ENCODE measurements at places on chromosomes 11 and 22.

DNA sequence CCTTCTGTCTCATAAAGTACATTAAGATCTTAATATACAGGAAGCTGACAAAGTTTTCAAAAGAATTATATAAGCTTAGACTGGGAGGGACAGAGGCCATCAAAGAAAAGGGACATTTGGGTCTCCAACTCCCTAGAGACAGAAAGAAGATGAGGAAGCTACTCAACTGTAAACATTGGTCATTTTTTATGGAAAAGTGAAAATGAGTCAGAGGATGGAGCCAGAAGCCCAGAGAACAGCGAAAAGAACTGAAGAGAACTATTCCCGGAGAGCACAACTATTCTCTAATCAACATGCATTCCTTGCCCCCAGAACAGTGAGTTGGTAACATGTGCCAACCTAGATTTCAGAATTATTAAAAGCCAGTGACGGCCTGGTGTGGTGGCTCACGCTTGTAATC, 779.3 kb downstream of the DLG2 start:
- no peak for DNase-seq

GRCh38 chr11:68038718-68039525, at the start of gene TCIRG1:
Gene TCIRG1 (plus strand): TSS chr11:68039025. CDS start chr11:68041272, 2,247 bp downstream.
- peak; percentile 86 for DNase-seq

GRCh38 chr22:36029406-36029755, 757 bp upstream of the RBFOX2 start:
- DNase-seq, result no peak

- no peak for DNase-seq
Measured at GRCh38 chr11:131449036-131450019, 78.9 kb downstream of the NTM start.

GRCh38 chr11:130498181-130498580, 49.7 kb downstream of the ADAMTS15 start:
- DNase-seq, result no peak

- DNase-seq, result peak; percentile 52
Measured at GRCh38 chr11:33753304-33753967, 17.2 kb upstream of the CD59 start.

DNA sequence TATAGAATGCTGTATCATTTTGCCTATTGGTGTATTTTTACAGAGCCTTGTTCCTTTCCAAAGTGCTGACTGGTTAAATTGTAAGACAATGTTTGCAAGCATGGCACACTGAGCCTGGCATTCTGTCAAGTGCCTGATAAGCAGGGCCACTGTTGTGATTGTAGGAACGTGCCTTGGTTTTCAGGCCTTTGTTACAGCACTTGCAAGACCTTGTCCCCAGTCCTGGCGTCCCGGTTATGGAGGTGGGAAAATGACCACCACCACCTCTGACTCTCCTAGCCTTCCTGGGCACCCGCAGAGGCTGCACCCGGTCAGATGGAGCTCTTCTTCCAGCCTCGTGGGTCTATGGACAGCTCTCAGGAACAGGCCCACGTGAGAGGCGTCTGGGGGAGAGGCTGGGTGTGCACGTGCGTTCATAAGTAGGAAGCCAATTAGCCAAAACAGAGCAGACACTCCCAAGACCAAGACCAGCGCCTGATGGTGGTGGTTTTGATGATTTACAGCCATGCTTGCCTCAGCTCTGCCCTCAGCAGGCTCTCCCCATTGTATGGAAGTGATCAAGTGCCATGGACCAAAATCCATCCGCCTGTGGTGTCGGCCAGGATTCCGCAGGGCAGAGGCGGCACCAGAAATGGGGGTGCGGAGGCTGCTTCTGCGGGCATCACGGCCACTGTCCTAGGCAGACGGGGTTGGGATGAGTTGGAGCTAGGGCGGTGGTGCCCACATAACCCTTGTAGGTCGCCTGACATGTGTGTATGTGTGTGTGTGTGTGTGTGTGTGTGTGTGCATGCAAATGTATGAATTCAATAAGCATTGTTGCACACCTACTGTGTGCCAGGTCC, 89.8 kb downstream of the RTL6 start:
- DNase-seq, result no peak

DNA sequence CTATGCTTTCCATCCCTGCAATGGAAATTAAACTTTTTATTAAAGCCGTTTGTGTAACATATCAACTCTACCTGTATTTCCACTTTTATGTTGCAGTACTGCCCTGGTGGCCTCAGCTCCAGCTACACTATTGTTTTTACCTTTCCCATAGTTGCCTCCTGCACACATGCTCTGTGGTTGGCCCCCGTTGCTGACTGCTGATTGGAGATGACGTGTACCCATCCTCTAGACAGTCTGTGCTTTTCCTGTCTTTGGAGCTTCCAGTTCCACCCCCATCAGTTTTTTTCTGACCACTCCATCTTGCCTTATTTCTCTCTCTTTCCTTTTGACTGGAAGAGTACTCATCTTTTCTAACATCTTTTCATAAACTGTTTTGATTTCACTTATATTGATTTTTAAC, 123.8 kb downstream of the TEAD1 start:
- no peak for DNase-seq

- DNase-seq, result no peak
Measured at GRCh38 chr22:30088468-30088867, 8.2 kb downstream of the HORMAD2 start.

GRCh38 chr11:121958971-121959325, 157.1 kb downstream of the BLID start:
- DNase-seq, result no peak

- no peak for DNase-seq
Measured at GRCh38 chr11:117524468-117525183, 197.0 kb downstream of the CEP164 start.

DNA sequence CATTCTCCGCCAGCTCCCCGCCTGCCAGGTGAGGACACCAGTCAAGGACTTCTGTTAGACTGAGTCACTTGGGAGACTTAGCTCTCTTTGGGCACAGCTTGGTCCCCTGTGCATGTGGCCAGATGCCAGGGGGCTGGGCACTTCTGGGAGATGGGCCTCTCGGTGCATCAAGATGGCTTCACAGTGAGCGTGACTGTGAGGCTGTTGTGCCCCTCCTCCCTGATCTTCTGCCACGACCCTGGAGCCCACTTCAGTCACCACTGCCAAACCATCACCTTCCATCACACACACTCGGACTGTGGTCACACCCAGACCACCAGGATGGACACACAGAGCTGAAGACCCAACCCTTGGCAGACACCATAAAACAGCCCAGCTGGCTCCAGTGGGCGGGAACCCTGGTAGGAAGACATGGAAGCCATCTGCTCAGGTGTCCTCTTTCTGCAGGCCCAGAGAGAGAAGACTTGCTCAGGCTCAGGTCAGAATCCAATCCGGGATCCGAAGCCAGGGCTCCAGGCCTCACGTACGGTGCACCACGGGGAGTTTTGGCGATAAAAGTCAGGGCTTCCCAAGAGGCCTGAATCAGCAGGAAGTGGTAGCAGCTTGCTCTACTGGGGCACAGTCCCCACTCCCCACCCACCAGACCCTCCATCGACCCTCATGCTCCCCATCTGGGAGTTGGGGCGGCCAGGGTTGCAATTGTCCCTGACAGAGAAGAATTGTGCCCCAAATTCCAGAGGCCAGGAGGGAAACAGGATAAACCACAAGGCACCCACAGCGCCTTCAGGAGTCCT, 29.8 kb upstream of the CD5 start:
- no peak for DNase-seq

GRCh38 chr22:19691721-19692341, 22.5 kb upstream of the SEPTIN5 start:
- no peak for DNase-seq

- DNase-seq, result no peak
Measured at GRCh38 chr11:11733246-11733747, 108.5 kb upstream of the USP47 start.

DNA sequence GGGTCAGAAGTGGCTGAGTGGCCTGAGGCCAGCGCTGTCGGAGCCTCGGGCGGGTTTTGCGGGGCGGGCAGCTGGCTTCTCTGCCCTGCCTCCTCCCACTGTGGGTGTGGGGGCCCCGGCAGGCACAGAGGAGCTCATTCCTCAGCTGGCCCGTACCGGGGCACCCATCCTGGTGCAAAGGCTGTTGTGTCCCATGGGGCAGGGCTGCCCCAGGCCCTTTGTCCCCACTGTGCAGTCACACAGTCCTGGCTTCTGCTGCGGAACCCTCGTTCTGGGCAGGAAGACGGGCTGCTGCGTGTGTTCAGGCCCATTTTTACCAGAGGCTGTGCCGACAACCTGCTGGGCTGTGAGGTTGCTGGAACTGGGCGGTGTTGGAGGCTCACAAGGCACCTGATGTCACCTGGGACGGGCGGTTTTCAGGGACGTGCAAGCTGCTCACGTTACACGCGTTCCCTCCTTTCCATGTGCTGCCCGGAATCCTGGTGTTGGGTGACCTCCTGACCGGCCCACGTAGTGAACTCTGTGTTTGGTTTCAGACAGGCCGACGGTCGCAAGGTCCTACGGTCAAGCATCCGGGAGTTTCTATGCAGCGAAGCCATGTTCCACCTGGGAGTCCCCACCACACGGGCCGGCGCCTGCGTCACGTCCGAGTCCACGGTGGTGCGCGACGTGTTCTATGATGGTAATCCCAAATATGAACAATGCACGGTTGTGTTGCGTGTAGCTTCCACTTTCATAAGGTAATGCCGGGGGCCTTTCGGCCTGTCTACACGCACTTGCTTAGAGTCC, 5.2 kb downstream of the SELENOO start:
- no peak for DNase-seq

GRCh38 chr11:2531277-2531986, 86.6 kb downstream of the KCNQ1 start:
- DNase-seq, result peak; percentile 40

GRCh38 chr11:57648801-57649735, 644 bp downstream of the YPEL4 start:
- no peak for DNase-seq

GRCh38 chr11:65912845-65913244, 6.0 kb downstream of the C11orf68 start:
- no peak for DNase-seq

DNA sequence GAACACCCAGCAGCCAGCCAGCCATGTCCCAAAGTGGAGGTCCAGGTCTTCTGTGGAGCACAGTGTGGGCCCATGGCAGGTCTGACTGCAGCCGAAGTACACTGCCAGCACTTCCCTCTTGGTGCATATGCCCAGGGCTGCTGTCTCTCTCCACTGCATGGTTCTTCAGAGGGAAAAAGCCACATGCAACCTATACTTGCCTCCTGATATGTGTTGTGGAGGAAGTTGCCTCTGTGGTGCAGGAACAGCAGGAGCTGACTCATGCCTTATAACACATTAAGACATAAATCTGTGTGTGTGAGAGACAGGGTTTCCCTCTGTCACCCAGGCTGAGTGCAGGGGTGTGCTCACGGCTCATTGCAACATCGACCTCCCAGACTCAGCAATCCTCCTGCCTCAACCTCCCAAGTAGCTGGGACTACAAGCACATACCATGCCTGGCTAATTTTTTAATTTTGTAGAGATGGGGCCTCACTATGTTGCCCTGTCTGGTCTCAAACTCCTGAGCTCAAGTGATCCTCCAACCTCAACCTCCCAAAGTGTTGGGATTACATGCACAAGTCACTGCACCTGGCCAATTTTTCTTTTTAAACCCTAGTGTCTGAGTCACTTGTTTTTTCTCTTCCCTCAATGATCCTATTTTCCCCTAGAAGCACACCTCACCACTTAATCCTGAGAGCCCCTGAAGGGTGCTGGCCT, 98.8 kb downstream of the MPPED2 start:
- no peak for DNase-seq

GRCh38 chr11:72634472-72635095, 39.6 kb downstream of the PDE2A start:
- DNase-seq, result no peak

- no peak for DNase-seq
Measured at GRCh38 chr11:123404676-123405075, 25.4 kb upstream of the GRAMD1B start.

DNA sequence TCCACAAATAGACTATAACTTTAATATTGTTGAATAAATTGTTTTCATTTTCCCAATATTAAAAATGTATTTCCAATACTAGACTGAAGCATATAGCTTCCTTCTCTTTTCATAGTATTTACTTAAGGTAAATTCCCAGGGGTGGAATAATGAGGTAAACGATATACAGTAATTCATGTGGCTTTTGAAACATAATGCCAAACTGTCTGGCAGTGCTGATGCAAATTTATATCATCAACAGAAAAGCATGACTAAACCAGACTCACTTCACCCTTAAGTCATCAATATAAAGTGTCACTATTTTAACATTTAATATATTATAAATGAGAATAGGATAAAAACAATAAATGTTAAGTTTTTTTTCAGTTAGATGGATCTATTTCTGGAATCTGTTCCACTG, 13.6 kb downstream of the C2CD3 start:
- DNase-seq, result no peak

DNA sequence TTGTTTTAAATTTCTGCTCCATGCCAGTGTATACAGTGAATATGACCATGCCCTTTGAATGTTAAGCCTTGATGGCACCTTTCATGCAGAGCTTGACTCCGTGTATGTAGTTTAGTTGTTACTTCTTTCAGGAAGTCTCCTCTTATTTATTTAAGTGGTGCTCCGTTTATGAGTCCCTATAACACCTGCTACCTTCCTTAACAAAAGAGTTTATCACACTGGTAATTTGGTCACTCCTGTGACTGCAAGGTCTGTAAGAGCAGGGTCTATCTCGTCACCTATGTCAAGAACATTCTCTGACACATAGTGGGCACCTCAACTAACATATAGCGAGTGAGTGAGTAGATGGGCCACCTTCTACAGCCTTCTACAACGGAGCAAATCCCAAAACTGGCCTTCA, 152.5 kb downstream of the CCDC34 start:
- DNase-seq, result no peak

DNA sequence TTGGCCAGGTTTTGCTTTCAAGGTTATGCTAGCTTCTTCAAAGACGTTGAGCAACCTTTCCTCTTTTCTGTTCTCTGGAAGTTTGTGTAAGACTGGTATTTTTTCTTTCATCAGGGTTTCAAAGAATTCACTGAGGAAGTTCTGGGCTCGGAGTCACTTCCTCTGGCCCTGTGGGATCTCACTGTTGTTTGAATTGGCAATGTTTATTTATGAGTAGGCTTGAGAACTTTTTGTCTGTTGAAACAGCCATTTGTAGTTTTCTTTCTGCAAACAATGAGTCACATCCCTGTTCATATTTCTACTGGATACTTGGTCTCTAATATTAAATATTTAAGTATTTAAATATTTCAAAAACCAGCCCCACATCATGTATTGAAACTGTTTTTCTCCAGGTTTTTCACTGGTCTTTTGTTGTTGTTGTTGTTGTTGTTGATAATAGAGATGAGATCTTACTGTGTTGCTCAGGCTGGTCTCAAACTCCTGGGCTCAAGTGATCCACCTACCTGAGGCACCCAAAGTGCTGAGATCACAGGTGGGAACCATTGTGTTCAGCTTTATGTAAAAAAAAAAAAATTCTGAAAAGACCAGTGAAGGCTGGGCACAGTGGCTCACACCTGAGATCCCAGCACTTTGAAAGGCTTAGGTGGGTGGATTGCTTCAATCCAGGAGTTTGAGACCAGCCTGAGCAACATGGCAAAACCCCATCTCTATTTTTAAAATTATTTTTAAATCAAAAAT, 26.9 kb downstream of the SUSD2 start:
- no peak for DNase-seq

Measured in GM06990 (cell line).